Germinal center (tissue), 1 donor: ENCODE measurements at places on chromosomes 7 and 10.

- no peak for DNase-seq
These were observed 559 bp downstream of the VTI1A start for GRCh38 chr10:112447620-112447928.

DNA sequence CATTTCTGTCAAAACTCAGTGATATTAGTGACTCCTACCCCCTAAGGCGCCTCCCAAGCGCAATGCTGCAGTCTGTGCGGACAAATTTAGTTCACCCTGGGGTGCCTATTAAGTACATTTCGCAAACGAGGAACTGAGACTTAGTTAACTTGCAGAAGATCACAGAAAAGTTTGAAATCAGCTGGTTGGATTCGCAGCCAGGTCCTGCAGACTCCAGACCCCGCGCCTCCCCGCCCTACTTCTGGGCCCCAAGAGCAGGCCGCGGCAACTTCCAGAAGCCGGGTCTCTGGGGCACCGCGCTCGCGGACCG lies 588 bp downstream of the CYREN start:
- peak; percentile 73 for DNase-seq

DNA sequence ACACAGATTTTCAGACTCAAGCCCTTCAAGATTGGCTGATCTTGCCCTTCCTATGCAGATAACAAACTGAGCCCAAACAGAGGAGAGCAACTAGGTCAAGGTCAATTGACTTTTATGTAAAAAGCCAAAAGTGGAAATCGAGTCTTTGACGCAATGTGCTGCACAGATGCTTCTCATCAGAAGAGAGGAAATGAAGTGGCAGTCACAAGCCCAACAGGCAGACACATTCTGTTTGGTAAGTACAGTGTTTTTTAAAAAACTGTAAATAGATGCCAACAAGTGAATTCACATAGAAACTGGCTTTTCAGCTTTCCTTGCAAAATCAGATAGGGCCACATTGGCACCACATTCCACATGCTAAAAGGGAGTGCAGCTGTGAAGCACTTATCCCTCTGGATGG lies 606.6 kb downstream of the KCNMA1 start:
- DNase-seq, result no peak

DNA sequence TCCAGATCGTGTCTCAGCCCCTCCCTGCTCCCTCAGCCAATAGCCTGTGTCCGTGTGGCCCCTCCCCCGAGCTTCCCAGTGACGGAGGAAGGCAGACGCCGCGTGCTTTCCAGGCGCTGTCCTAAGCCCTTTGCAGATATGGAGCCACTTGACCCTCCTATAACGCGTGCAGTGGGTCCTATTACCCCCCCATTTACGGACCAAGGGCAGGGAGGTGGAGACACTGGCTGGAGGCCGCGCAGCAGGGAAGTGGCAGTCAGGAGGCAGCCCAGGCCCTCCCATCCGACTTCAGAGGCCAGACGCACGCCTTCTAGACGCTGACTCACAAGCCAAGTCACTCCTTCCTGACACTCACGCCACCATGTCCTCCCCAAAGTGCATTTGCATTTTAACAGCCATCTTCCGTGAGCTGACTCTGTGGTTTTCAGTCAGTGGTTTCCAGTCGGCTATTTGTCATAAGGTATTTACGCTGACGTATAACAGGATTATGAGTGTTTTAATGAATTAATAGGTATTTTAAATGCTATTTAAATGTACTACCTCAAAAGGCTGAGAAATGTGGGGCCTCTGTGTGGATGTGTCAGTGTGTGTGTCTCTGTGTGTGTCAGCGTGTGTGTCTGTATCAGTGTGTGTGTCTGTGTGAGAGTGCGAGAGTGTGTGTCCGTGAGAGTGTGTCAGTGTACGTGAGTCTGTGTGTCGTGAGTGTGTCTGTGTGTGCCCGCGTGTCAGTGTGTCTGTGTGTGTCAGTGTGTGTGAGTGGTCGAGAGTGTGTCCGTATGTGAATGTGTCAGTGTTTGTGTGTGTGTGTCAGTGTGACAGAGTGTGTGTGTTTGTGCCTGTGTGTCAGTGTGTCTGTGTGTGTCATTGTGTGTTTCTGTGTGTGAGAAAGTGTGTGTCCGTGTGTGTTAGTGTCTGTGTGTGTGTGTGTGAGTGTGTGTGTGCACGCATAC lies 92.0 kb upstream of the INSIG1 start:
- peak; percentile 92 for DNase-seq

DNA sequence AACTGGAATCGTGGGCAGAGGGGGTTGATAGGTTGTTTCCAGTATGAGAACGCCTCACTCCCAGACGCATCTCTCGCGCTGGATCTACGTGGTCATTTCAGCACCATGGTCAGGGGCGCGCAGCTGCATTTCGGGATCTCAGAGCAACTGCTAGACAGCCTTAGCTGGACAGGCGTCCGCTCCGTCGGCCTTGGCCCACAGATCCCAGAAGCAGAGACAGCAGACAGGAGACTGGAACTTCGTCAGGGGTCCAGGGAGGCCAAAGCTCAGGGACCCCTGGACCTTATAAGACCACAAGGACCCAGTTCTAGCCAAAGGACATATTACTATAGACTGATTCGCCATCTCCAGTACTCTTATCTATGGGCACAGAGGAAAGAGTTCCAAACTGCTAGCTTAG lies 5.3 kb downstream of the NEUROG3 start:
- no peak for DNase-seq

DNA sequence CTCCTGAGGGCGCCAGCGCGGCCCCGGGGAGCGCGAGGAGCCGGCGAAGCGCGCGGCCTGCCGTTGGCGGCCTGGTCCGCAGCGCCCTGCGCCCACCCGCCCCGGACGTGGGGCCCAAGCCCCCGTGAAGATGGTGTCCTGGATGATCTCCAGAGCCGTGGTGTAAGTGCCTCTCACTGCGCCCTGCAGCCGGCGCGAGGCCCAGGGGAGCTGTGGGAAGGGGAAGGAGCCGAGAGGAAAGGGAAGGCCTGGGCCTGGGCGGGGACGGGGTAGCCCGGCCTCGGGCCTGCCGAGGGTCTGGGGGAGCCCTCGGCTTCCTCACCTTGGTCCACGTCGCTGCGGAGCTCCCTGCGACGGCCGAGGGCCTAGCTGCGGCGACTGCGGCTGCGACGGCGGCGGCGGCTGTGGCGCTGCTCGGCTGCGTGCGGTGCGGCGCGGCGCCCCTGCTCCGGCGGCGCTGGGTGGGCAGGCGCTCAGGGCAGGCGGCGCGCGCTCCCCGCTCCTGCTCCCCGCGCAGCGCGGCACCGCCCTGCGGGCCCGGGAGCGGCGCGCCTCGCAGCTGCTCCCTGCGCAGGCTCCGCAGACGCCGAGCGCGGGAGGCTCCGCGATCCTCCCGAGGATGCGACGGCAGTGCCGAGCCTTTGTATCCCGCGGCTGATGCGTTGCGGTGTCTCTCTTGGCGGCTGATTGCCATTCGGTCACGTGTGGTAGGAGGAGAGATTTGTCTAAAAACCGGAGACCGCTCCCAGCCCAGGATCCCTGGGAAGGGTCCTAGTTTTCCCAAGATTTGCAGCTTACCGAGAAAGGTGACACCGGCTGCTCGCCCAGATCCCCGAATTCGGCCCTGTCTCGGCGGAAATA lies 445 bp downstream of the REEP3 start:
- peak; percentile 86 for DNase-seq

GRCh38 chr7:424961-425793 lies 94.5 kb downstream of the PDGFA start:
- no peak for DNase-seq

- peak; percentile 69 for DNase-seq
These were observed at the start of gene PRKAG2 for GRCh38 chr7:151876899-151877777. Gene PRKAG2, minus strand, starts transcription at chr7:151877115. Its CDS starts 495 bp downstream, at chr7:151876620.

- DNase-seq, result no peak
These were observed 16.1 kb downstream of the TAS2R60 start for GRCh38 chr7:143459359-143459758.

DNA sequence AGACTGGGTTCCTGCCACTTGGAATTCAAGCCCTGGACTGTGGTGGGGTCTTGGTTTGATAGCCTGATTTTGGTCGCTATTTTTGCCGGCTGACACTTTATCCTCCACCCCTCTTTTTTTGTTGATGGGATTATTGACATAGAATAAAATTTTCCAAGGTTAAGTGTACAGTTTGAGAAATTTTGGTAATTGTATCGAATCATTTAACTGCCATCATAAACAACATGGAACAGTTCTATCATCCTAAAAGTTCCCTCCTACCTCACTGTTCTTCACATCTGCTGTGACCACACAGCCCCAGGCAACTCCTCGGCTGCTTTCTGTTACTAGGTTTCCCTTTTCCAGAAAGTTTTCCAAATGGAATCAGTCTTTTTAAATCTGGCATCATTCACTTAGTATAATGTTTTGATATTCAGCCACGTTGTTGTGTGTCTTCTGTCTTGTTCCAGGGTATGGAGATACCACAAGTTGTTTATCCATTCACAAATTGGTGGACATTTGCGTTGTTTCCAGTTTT lies 50.6 kb upstream of the STEAP1B start:
- DNase-seq, result no peak

- DNase-seq, result no peak
These were observed 332.2 kb upstream of the MTPN start for GRCh38 chr7:136309407-136309806.

- peak; percentile 18 for DNase-seq
These were observed 472.0 kb downstream of the KCNMA1 start for GRCh38 chr10:77165445-77166208.

DNA sequence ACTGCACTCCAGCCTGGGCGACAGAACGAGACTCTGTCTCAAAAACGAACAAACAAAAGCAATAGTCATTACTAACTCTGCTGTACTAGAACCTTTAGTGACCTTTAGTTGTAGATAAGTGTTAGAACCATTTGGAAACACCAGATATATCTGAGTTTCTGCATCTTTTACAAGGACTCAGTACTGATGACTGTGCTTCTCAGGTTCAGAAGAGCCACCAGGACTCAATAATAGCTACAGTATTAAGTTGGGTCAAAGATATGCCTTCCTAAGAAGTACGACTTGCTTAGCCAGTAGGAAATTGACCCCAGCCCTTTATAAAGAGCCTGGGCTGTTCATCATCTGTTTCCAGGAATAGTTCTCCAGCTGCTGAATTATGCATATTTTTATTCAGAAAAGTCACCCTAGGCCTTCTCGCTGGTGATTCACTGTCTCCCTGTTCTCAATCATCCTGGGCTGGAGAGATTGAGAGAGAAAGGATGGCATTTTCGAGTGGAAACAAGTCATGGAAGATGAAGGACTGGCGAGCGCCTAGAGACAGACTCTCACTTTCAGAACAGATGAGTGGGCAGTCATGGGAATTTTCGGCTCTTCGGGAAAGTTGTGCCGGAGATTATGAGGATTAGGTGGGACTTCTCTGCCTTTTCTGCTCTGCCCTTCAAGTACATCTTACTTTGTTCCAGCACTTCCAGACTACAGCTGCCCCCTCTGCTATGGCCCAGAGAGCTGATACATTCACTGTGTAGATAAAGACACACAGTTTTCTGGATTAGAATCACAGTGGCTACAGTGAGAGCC lies 316.1 kb downstream of the CCDC3 start:
- no peak for DNase-seq

GRCh38 chr7:3892686-3893085 lies 591.6 kb downstream of the SDK1 start:
- no peak for DNase-seq

- DNase-seq, result no peak
These were observed 106.4 kb downstream of the CAMK1D start for GRCh38 chr10:12455766-12456165.

DNA sequence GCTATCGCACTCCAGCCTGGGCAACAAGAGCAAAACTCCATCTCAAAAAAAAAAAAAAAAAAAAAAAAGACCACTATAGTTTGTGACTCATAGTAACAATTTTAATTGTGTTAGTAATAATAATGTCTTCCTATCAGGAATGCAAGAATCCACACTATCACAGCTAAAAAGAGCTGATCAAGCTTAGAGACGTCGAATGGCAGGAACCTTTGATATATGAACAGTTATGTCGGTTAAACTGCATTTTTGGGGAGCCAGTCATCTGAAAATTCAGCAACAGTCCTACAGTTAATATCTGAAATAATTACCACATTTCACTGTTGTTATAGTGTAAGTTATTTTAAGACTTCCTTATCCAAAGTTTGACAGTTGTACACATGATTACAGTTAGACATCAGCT lies 8.8 kb downstream of the PHYH start:
- no peak for DNase-seq

- DNase-seq, result peak; percentile 75
These were observed 721 bp downstream of the CCNJ start for GRCh38 chr10:96043893-96044715.

DNA sequence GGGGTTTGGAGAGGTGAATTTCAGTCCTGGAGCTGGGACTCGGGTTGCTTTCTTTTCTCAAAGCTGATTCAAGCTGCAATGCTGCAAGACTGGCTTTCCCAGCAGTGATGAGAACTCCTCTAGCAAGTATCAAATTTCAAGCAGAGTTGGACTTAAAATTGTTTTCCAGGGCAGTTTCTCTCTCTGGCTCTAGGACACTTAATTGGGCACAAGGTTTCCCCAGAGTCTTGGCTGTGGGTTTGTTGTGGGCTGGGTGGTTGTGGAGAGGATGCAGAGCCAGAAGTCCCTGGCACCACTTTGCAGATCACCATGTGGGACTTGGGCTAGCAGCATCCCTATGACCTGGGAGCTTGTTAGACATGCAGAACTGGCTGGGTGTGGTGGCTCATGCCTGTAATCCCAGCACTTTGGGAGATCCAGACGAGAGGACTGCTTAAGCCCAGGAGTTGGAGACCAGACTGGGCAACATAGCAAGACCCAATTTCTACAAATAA lies 16.8 kb downstream of the AKR1B15 start:
- no peak for DNase-seq

DNA sequence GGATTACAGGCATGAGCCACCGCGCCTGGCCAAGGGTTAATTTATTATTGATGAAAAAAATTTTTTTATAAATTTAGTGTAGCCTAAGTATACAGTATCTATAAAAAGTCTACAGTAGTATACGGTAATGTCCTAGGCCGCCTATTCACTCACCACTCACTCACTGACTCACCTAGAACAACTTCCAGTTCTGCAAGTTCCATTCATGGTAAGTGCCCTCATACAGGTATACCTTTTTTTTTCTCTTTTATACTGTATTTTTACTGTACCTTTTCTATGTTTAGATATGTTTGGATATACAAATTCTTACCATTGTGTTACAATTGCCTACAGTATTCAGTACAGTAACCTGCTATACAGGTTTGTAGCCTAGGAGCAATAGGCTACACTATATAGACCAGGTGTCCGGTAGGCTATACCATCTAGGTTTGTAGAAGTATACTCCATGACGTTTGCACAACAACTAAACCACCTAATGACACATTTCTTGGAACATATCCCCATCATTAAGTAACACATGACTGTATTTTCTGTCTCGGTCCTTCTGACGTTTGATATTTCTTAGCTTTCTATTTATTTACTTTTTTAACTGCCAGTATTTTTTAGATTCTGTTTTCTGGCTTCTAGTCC lies 23.4 kb downstream of the IRF5 start:
- no peak for DNase-seq

DNA sequence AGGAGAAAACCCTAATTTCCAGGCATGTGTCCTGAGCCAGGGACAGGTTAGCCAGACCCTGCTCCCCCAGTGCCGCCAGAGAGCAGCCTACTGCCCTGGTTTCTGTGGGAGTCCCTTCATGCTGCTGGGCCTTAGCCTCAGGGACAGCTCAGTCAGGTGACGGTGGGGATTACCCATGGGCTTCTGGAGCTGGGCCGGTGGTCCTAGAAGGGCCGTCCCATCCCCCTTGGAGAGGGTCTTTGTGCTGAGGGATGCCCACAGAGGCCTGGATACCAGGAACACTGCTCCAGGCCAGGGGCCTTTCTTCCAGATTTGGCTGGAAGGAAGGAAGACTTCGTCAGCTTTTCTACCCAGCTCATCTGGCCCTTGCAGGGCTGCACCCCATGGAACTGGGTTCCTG lies 71.4 kb upstream of the ZNF722 start:
- no peak for DNase-seq

GRCh38 chr10:75852851-75853484 lies 421.5 kb downstream of the LRMDA start:
- no peak for DNase-seq

- no peak for DNase-seq
These were observed 123.5 kb downstream of the KMT2C start for GRCh38 chr7:152312316-152312715.
